ENCODE measurements at places on chromosomes 3 and 15.

DNA sequence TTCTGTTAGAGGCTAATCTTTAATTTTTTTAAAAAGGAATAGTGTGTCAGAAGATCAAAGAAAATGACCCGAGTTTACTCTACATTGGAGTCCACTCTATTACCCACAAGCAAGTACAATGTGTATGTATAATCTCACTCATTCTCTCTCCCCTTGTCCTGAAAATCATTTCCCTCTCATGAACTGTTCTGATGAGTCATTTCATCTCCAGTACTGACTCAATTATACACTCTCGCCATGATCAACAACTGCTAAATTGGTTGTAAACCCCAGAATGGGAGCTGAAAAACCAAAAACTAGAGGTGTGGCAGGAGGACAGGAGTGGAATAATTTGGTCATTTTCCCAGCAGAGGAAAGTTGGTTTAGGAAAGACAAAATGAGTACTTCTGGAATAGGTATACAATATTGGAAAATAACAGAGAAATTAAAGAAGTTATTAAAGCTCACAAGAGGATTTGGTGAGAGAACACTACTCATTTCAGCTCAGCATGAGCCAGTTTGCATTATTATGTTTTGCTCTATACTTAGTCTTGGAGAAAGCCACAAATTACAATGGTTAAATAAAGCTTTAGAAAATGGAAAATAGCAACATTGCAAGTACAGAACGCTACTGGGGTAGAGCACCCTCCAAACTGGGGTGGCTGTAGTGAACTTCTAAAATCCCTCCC is 144.3 kb upstream of the PFN2 start:
- DNase-seq, result no peak

GRCh38 chr3:127196466-127197299 is 3.8 kb downstream of the PRR23E start:
- DNase-seq, result no peak

GRCh38 chr3:122893754-122894668 is 99.1 kb downstream of the SLC49A4 start:
- DNase-seq, result no peak

DNA sequence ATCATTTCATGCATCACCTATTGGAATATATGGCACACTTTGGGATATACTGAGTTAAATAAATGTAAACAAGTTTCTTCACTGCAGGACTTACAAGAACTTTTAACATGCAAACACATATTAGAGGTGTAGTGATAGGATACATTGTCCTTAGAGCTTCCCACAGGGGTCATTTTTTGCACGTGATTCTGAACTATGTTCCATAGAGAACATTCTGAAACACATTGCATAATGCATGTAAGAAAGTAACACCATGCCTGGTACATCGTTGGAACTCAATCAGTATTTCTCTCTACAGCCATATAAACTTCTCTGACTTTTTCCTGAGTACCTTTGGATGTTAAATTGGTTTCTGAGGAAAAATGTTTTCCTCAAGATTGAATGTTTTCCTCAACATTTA is 28.3 kb downstream of the MRAS start:
- DNase-seq, result no peak

DNA sequence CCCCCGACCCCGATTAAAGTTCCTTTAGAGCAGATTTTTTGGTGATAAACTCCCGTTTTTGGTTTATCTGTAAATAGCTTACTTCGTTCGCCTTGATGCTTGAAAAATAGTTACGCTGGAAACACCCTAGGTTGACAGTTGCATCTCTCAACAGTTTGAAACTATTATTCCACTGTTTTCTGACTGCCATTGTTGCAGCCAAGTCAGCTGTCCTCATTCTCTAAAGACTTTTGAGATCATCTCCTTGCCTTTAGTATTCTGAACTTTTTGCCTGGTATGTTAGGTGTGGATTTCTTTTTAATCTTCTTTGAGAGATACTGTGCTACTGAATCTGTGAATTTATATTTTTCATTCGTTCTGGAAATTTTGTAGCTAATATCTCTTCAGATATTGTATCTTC is 122.7 kb upstream of the NSMCE3 start:
- no peak for DNase-seq

GRCh38 chr3:12394569-12395271 is 89.6 kb upstream of the TSEN2 start:
- no peak for DNase-seq

DNA sequence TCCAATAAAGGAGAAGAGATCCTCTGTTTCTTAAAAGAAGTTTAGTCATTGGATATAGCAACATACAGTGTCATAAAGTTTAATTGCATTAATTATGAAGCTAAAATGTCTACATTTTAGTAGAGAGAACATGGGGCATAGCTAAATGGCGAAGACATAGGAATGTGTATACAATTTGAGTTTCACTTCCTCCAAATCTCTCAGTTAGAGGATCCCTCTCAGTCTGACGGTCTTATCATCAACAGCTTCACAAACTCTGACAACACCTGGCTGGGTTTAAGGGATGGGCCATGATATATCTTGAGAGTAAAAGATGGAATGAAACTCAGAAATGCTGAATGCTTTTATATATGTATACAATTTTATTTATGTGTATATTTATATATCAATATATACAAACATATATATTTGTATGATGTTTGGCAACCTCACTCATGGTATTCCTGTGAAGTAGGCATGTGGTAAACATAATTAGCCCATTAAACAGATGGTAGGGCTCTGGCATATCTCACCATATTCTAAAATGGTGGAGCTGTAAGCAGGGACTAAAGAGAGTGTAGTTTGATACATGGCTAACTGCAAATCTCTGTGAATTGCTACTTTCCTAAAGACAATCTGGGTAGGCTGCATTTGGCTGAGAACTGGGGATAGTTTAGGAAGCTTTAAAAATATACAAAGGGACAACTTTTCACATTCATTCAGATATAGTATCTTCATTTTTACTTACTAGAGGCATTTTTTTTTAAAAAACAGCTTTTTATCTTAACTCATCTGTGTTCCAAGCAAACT is 111.6 kb downstream of the TIGIT start:
- DNase-seq, result no peak

DNA sequence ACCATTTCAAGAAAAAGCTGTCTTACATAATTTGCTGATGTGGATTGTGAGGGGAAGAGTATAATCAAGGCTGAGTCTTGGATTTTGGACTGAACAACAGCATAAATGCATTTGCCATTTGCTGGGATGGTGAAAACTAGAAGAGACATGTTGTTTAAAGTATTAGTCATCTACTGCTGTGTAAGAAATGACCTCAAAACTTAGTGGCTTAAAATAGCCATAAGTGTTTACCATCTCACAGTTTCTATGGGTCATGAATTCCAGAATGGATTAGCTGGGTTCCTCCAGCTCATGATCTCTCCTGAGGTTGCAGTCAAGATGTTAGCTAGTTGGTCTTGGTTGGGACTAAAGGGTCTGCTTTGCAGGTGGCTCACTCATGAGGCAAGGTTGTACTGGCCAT is 66.2 kb downstream of the SCN11A start:
- DNase-seq, result no peak

- DNase-seq, result no peak
These were observed 238.6 kb upstream of the CHRM5 start for GRCh38 chr15:33729653-33730052.

DNA sequence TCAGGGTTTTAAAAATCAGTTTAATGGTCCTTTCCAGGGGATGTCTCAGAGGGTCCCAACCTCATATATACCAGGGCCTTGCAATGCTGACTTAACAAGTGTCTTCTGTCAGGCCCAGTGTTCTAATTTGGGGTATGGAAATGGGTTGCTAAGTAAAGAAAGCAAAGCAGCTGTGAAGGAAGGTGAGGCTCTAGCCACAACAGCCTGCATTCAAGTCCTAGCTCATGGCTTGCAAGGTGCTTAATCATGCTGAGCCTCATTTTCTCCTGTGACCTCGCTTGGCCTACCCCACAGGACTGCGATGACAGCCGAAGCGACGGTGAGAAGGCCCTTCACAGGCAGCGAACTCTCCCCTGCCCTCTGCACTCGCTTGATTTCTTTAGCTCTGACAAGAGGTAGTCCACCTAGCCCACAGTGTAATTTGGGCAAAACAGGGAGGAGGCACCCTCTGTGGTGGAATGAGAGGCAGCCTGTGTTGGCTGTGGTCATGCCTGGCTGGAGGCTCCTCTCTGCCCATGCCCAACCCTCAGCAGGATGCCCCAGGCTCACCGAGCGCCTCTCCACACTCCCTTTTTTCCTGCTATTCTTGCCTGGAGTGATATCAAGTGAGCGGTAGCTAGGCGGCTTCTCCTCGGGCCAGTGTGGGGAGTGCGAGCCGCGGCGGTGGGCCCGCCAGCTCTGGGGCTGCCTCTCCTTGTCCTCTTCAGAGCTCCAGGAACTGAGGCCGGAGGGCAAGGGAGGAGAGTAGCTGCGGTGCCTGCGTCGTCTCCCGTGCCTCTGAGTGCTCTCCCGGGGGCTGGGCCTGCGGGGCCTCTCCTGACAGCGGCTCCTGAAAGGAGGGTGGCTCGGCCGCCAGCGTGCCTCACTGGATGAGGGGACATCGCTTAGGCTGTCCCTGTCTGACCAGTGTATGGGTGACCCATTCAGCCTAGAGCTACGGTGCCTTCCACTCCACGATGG is 29.2 kb downstream of the ILDR1 start:
- no peak for DNase-seq

GRCh38 chr15:101439920-101440319 is 49.6 kb downstream of the PCSK6 start:
- DNase-seq, result no peak

DNA sequence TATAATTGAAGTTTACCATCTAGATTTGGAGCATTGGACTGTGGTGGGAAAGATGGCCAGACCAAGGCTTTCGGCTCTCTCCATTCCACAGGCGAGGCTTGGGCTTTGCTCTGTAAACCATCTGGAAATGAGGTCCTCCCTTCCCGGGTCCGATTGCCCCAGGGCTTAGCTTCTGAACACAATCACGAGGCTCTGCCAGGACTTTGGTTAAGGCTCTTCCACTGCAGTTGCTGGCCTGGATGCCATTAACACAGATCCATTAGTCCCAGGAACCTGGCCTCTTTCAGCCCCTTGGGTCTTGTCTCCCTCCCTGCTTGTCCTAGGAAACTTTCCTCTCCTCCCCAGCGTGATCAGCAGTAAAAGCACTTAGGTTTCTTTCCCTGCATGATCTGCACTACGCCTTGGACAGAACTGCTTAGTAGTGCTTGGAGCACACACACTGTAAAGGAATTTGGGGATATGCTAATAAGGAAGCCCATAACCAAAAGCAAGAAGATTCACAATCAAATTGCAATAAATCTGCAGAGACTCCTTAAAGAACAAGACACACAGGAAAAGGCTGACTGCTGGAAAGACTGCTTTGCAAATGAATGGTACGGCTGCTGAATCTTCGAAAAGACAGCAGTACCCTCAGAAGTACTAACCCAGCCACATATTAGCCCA is 154.3 kb downstream of the ECT2 start:
- no peak for DNase-seq

GRCh38 chr3:122008166-122008565 is 13.9 kb downstream of the ILDR1 start:
- no peak for DNase-seq

GRCh38 chr15:100111125-100112060 is 230.4 kb downstream of the ADAMTS17 start:
- no peak for DNase-seq

DNA sequence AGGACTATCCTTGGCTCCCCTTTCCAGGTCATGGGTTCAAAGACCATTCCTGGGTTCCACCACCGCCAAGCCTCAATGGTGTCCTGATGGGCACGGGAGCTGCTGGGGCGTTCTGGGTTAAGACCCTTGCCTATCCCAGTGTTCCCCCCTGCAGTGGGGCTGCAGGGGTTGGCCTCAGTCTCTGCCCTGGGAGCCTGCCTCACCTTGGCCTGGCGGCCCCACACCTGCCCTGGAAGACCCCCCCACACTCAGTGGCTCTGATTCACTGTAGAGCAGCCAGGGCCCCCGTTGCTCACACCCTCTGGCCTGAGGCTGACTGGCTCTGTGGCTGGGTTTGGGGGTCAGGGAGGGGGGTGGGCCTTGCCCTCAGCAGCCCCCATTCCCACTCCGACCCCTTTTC is 22.0 kb downstream of the C15orf39 start:
- no peak for DNase-seq

- no peak for DNase-seq
These were observed 32.5 kb downstream of the TPRG1 start for GRCh38 chr3:189204167-189204866.

DNA sequence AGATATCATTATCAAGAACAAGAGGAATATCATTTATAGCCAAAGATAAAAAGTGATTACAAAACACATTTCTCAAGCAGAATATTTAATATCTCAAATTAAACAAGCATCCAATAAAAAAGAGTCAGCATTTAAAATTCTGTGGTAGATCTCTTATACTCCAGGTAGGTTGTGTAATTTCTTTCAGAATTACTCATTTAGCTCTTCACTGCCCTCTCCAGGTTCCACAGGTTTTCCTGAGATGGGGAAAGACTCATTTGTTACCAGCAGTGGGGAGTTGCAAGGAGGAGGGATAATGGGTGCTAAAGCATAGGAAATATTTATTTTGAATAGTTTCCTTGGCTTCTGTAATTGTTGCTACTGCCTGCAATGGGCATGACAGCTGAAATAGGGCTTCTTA is 83.1 kb upstream of the RASGRP1 start:
- DNase-seq, result no peak

- no peak for DNase-seq
These were observed 49.1 kb downstream of the CCK start for GRCh38 chr3:42216931-42217333.

GRCh38 chr3:143445118-143445517 is 325.5 kb downstream of the CHST2 start:
- DNase-seq, result no peak

DNA sequence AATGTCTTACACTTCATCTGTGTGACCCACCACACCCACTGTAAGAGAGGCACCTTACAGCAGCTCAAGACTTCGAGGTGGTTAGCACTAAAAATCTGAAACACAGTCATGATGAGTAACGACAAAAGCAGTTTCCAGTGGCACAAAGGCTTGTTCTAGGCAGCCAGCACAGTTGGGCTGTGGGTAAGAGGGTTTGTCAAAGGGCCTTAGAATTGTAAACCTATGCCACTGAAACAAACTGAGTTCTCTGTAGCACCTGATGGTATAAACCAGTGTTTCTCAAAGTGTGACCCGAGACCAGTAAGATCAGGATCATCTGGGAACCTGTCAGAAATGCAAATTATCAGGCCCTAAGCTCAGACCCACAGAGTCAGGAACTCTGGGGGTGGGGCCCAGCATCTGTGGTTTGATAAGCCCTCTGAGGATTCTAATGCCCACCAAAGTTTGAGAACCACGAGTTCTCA is 36.5 kb downstream of the DAPK2 start:
- no peak for DNase-seq

DNA sequence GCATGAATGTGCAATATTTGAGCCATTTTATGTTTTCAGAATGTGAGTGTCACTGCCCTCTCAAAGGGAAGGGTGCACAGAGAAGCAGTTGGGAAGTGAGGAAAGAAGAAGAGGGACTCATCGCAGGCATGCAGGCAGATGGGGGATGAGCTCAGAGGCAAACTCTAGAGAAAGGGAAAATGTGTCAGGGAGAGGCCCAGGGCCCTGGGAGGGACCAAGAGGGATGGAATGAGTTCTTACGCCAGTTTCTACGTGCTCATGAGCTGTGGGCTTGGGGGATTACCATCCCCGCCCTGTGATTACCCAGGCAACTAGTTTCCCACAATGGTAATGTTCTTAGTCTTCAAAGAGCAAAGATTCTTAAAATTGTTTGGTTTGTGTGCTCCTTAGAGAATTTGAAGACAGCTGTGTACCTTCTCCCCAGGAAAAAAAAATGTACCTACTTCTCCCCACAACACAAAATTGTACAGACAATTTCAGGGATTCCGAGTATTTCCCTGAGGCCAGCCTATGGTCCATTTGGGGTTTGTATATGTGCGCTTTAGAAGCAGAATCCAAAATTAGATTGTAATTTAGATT is 17.8 kb downstream of the GCSAM start:
- no peak for DNase-seq

- DNase-seq, result no peak
These were observed 64.1 kb downstream of the NIPA2 start for GRCh38 chr15:22902578-22902977.
